ENCODE measurements at places on chromosomes 16 and 17.

DNA sequence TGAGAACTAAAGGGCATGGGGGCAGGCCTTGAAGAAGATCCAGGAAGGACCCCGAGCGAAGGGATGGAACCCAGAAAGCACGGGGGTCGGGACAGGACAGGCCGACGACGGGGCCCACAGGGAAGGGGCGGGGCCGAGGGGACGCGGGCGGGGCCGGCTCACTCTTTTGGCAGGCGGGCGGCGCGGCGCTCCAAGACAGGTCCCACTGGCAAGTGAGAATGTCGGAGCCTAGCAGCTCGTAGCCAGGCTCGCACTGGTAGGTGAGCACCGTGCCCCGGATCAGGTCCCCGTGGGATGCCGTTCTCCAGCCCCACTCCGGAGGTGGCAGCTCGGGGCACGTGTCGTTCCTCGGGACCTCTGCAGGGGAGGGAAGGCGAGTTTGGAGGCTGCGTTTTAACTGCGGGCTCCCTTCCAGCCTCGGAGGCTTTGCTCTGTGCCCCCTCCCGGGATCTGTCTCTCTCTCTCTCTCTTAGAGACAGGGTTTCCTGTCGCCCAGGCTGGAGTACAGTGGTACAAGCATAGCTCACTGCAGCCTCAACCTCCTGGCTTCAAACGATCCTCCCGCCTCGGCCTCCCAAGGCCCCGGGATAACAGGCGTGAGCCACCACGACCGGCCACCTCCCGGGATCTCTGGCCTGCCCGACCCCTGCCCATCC is 13.7 kb upstream of the CDIPT start:
- peak; percentile 46 for ATAC-seq

DNA sequence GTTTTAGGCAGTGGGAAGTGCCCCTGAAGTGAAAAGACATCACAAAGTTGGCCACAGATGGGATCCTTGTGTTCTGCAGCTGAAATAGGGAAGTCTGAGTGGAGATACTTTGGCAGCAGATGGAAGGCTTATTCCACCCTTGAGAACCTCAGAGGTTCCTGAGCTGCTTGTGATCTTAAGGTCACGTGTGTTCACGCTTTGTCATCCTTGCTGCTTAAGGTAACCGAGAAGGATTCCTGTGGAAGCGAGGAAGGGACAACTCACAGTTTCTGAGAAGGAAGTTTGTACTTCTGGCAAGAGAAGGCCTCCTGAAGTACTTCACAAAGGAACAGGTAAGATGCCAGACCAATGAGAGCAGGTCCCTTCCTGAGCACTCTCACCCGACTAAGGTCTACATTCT is 12.2 kb downstream of the ADAP2 start:
- no peak for ATAC-seq

- ATAC-seq: no peak
Observed at GRCh38 chr16:23206986-23207385, 24.4 kb downstream of the SCNN1G start.

GRCh38 chr17:78933959-78934568 is 8.9 kb upstream of the TIMP2 start:
- no peak for ATAC-seq

- no peak for ATAC-seq
Observed at GRCh38 chr17:38786372-38786771, 13.0 kb downstream of the PIP4K2B start.
